ENCODE measurements at places on chromosomes 13 and 19. TPM values are rescaled to one million over a fixed set of nuclear protein-coding genes. Genes with fewer than 3 reads are reported as not detected.

Gene ELOF1
- total RNA-seq, result 57.6 TPM

Gene TINCR
- total RNA-seq, result 1.2 TPM

Gene ZNF85
- 309 TPM for total RNA-seq

Gene TEX29
- 0.91 TPM for total RNA-seq

Gene FOXA3
- not detected for total RNA-seq

Gene MIR17HG
- total RNA-seq, result 4.7 TPM

Gene CXCL17
- total RNA-seq, result not detected

Gene WDR87
- total RNA-seq, result not detected

Gene CCNA1
- not detected for total RNA-seq

GRCh38 chr19:12782174-12782423 lies 6.7 kb upstream of the HOOK2 start:
- no peak for DNase-seq

DNA sequence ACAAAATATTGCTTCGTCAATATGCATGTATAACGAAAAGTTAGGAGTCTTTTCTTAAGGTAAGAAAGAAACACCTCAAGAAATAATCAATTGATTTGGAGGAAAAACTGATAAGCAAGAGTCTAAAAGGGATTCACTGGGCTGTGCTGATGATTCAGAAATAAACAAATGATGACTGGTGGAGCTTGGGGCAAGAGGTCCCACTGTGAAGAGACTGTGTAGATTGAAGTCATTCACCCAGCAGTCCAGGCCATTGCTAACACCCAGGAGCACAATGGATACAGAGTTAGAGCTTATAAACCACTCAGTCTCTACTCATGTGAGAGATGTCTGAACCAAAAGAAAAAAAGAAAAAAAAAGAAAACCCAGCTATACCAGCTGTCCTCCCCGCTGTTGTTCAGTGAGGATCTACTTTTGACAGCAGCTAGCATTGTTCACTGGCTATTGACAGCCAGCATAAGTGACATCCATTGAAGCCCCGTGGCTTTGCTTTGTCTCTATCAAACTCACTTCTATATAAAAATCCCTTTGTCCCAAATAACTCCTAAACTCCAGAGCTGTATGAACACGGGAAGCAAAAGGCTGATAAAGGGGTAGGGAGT lies 255.5 kb downstream of the KCTD12 start:
- DNase-seq, result no peak

GRCh38 chr19:51427201-51427600 lies 9.8 kb upstream of the SIGLEC10 start:
- no peak for DNase-seq

GRCh38 chr13:112756511-112756966 lies 66.7 kb downstream of the ATP11A start:
- no peak for DNase-seq

DNA sequence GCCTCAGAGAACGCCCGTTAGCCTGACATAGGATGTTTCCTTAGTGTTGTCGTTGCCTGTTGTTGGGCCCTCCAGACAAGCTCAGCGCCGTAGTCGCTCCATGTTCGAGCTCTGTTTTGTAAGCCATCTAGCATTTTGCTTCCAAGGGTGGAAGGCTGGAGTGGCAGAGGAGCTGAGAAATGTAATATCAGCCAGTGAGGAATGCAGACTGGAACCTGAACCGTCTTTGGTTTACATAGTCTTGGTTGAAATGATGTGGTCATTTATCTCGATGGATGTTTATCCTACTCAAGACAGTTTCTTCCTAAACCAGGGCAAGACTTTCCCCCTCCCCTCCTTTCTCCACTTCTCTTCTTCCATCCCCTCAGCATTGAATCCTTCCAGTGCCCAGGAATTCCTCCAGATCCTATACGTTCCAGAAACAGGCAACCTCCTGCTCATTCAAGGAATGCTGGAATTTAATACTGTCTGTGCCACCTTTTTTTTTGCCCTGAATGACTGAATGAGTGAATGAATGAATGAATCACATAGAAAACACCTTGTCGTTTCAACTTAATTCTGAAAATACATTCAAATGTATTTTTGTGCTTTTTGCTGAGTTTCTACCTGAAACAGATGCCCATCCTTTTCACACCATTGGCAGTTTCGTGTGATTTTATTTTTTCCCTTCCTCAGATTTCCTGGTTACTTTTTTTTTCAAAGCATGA lies 109.5 kb upstream of the MBNL2 start:
- DNase-seq, result no peak

DNA sequence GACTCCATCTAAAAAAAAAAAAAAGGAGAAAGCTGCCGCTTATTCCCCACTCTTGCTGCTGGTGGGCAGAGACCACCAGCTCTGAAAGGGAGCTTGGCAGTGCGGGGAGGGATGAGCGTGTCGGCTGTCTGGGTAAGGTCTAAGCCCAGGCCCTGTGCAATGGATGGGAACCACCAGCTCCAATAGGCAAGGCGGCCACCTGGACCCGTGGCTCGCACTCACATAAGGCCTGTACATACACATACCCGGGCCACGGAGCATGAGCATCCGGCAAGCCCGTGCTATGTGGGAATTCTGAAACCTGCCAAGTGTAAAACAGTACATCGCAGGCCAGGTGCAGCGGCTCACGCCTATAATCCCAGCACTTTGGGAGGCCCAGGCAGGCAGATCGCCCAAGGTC lies 56.6 kb upstream of the USE1 start:
- no peak for DNase-seq

GRCh38 chr13:33554919-33555791 lies 262.8 kb upstream of the RFC3 start:
- no peak for DNase-seq

DNA sequence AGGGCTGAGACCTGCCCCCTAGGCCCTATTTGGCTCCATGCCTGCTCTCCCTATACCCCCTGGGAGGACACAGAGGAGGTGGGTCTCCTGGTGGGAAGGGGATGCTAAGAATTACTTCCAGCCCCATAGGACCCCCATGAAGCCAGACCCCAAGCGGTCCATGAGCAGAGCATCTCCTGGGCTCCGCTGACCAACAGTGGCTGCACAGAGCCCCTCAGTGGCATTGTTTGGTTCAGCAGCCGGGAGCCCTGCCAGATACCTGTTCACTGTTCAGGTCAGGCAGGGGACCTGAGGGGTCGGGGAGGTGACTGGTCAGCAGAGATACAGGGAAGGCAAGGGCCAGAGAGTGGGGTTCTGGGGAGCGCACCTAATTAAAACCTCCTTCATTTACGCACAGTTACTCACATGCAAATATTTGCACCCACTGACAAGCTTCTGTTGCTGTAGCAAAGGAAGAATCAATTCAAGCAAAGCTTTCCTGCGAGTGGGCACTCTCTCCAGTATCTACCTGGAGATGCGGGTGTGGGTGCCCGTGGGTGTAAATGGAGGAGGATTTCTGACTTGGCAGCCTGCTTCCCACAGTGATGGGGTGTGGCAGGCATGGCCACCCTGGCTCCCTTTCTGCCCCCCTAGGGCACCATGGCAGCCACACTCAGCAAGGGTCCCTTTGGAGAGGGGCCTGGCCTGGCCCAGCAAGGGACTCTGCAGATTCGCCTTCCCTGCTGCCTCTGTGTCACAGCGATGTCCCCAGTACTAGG lies 83.5 kb downstream of the CHST8 start:
- DNase-seq, result no peak

DNA sequence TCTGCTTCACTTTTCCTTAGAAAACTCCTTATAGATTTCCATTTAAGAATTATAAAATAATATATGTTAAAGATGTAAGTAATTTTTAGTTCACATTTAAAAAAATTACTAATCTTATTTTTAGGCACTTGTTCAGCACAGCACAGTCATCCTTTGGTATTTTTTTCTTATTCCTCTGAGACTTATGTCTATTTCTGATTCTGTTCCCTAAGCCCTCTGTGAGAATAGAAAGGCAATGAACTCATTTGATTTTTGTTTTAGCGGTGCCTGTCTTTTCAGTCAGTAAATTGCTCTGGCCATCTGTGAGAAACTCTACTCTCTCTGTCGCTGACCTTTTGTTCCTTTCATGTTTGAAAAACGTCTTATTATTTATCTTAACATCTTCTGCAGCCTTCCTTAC lies 168.1 kb downstream of the PCDH17 start:
- DNase-seq, result no peak

GRCh38 chr19:17424743-17425365 lies 5.0 kb downstream of the MVB12A start:
- no peak for DNase-seq

DNA sequence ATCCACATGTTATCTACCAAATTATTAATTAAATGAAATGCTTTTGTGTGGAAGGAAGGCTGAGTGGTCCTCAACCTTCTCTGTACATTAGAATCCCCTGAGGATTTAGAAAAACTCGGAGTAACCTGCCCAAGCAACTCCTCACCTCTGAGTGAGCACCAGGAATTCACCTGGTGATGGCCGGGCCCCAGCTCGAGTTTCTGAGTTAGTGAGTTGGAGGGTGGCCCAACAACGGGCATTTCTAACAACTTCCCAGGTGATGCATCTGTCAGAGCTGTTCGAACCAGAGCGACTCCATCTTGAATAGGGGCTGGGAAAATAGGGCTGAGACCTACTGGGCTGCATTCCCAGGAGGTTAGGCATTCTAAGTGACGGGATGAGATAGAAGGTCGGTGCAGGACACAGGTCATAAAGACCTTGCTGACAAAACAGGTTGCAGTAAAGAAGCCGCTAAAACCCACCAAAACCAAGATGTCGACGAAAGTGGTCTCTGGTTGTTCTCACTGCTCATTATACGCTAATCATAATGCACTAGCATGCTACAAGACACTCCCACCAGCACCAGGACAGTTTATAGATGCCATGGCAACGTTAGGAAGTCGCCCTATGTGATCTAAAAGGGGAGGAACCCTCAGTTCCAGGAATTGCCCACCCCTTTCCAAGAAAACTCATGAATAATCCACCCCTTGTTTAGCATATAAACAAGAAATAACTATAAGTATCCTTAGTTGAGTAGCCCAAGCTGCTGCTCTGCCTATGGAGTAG lies 44.2 kb upstream of the SHISA2 start:
- DNase-seq, result no peak

GRCh38 chr13:95470574-95471366 lies 81.8 kb upstream of the CLDN10 start:
- DNase-seq, result no peak

DNA sequence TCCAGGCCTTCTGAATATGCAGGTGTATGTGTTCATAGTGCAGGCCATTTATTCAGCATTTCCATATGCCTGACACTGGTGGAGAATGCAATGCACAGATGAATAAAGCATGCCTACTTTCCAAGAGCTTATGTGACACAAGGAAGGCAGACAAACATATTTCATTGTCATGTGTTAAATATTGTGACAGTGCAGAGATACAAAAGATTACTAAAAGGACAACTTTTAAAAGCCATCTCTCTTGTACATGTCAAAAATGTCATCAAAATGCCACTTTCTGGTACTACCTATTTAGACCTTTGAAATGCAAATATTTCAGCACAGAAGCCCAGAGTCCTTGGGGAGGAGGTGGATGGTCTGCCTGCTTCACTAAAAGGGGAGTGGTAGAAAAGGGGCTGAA lies 254.5 kb downstream of the FGF14 start:
- no peak for DNase-seq

- DNase-seq, result no peak
These were observed 32.3 kb downstream of the TMPRSS9 start for GRCh38 chr19:2392366-2392765.

- no peak for DNase-seq
These were observed 4.6 kb downstream of the SCAF1 start for GRCh38 chr19:49646586-49646985.

DNA sequence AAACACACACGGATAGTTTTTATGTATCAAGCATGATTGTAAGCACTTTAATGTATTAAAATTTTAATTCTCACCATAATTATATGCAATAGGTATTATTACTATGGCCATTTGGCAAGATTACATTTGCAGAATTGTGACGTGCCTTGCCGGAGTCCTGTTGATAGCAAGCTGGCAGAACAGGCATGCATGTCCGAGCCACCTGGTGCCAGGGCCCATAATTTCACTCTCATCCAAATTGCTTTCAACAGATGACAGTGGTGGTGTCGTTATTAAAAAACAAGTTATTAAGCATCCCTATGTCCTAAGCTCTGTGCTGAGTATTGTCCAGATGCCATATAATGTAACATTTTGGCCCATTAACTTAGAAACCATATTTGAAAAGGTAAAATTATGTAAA lies 374.3 kb downstream of the FOXO1 start:
- no peak for DNase-seq

- no peak for DNase-seq
These were observed 583 bp upstream of the ZNF480 start for GRCh38 chr19:52296400-52296772.

DNA sequence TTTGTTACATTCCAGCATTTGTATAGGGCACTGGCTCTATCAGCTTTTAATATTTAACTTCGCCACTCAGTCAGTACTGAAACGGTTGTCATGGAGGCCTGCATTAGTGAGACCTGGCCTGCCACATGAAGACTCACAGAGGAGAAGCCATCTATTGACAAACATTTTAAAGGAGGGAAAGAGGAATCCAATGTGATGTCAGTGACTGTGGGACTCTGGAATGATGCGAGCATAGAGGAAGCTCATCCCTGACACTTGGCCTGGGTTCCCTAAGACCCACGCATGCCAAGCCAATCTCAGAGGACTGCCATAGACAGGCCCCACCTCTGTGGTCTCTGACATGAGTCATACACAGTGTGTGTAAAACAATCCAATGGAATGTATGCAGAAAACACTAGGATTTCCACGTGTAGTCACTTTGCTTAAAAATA lies 7.9 kb upstream of the DPY19L3 start:
- DNase-seq, result no peak

GRCh38 chr13:53953183-53953582 lies 924.6 kb downstream of the OLFM4 start:
- DNase-seq, result no peak

DNA sequence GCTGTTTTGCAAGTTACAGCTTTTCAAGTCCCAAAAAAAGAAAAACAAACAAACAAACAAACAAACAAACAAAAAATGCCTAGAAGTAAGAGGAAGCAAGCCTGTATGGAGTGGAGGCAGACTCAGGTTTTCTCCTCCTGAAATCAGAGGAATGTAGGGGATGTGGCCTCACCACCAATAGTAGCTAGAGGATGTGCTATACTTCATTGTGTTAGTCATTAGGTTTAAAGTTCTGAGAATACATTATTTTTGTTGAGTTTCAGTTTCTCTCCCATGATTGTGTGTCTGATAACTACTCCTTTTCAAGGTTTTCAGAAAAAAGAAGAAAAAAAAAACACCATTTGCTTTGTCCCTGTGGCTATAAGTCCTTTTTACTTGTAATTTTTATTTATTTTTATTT lies 524.5 kb downstream of the GPC6 start:
- no peak for DNase-seq

GRCh38 chr19:15108145-15108844 lies 1.1 kb downstream of the SYDE1 start:
- no peak for DNase-seq

DNA sequence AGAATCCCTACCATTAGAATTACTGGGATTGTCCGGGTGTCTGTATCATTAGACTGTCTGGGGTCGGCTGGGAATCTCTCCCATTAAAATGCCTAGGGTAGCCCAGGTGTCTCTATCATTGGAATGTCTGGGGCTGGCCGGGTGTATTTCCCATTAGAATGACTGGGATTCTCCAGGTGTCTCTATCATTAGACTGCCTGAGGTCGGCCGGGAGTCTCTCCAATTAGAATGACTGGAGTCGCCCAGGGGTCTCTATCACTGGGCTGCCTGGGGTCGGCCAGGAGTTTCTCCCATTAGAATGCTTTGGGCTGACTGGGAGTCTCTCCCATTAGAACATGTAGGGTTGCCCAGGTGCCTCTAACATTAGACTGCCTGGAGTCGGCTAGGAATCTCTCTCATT lies 1560.7 kb downstream of the UQCRFS1 start:
- DNase-seq, result no peak

GRCh38 chr13:75760131-75761021 lies 124.2 kb downstream of the LMO7 start:
- no peak for DNase-seq
